Astrocyte (in vitro differentiated cells and primary cell): ENCODE measurements at places on chromosomes 4 and X. TPM values are rescaled to one million over a fixed set of nuclear protein-coding genes. Genes with fewer than 3 reads are reported as not detected.

The HHIP gene
- total RNA-seq = 4.0 and 6.3 TPM in 2 replicates

DNA sequence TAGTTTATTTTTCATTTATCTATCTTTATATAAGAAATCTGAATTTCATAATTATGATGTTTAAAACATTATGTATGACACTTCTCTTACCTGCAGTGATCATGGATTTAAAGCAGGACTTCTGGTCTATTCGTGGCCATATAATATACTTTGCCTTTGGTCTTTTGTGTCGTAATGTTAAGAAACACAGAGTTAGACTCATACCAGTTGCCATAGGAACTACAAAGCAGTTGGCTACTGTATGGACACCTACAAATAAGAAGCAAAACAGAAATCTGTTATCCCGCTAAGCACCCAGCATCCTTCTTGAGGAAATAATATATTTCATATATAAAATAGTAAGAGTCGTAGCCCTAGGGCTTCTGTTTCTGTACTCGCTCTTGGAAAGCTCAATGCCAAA, 4.3 kb downstream of the SEPSECS start:
- no peaks in the 10 kb centered on the region for H3K27me3 ChIP-seq
- DNase-seq = no peak
- no peak overlapping the region for H3K27ac ChIP-seq
- no peak overlapping the region for H3K4me3 ChIP-seq

DNA sequence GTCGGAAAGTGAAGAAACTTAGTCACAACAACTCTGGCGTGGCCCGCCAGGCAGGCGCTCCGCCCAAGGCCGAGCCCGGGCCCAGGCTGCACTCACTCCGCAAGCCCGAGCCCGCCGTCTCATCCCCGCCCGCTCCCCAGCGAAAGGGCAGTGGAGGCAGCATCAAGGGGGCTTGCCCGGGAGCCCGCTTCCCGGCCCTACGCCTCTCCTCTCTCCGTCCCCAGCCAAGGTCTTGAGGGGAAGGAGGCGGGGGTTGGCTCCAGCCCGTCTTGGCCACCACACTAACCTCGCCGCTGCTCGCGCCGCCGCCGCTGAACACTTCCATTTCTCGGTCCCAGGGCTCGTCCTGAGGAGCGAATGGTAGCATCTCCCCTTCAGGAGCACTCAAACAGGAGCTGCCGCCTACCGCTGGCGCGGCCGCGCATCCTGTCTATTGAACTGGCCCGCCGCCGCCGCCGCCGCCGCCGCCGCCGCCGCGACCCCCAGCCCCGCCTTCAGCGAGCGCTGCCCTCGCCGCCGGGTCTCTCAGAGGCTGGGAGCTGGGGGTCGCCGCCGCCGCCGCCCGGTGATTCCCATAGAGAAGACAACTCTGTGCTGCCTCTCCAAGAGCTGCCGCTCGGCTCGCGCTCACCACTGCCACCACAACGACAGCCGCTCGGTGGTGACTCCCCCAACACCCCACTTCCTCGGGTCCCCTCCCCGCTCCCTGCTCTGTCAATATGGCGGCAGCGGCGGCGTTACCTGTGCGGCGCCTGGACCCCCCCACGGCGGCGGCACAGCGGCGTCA, at the start of gene RPS6KA6:
Gene RPS6KA6, minus strand, starts transcription at position 667 of the 787 bp plus-strand sequence. Its CDS starts 300 bp downstream, at position 367.
- no peak within 1 kb of the TSS for H3K27ac ChIP-seq
- DNase-seq = peak; percentile 22
- H3K27me3 ChIP-seq = no peaks in the 10 kb centered on the region
- no peaks in the 10 kb centered on the region for H3K36me3 ChIP-seq
- peak within 1 kb of the TSS; percentile 62 for H3K4me3 ChIP-seq
- no peaks in the 10 kb centered on the region for H3K4me1 ChIP-seq

DNA sequence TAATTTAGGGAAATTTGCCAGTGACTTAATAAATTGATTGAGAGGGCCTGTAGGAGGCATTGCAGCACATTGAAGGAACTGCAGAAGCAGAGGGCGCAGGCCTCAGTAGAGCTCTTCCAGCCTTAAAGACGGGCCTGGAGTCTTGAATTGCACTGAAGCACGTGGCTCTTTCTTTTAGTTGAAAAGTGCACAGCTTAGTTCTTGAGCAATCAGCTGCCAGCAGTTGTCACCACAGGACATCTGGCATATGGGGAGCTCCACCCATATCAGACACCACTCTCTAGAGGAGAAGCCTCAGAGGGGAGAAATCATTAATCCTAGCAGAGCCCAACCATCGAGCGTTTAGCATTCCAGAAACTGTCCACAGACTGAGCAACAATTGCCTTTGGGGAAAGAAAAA, 16.0 kb upstream of the FGF16 start:
- H3K27ac ChIP-seq = no peak overlapping the region
- H3K4me1 ChIP-seq = peaks cover 13% of the 10 kb centered on the region
- no peaks in the 10 kb centered on the region for H3K36me3 ChIP-seq

GRCh38 chr4:24559032-24559821, 25.1 kb downstream of the DHX15 start:
- H3K4me3 ChIP-seq = no peak overlapping the region
- no peaks in the 10 kb centered on the region for H3K27me3 ChIP-seq
- H3K27ac ChIP-seq = no peak overlapping the region
- peak; percentile 33 for DNase-seq
- peaks cover 17% of the 10 kb centered on the region for H3K36me3 ChIP-seq

DNA sequence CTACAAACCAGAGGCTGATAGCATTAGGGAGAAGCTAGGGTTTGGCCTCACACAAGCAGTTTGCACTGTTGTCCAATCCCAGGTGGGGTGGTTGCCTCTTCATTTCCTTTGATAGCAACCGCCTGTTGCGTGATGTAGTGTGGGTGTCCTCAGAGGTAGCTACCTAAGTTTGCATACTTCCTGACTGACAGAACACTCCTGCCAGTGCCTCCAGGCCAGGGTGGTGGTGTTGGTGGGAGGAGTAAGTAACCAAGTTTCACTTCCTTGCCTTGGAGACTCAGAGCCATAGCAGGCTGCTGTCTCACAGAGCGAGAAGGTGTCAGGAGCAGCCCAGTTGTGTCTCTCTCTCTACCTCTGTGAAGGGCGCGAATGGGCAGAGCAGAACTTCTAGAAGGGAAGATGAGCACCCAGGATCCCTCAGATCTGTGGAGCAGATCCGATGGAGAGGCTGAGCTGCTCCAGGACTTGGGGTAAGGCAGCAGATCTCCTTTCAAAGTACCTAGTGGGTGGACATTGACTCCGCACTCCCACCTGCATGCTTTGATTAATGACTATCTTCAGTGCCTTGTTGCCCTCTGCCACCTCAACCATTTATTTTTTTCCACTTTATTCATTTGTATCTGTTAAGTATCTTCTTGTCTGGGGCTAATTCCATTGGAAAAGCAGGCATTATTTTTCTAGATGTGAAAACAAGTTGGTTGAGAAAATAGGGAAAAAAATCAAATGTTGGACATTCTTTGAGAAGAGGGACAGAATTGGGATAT, at the start of gene DAPP1:
Gene DAPP1, plus strand, starts transcription at position 283 of the 764 bp plus-strand sequence. Its CDS starts 87 bp downstream, at position 370.
- no peak within 1 kb of the TSS for H3K27ac ChIP-seq
- no peak for DNase-seq
- H3K4me3 ChIP-seq = no peak within 1 kb of the TSS
- H3K27me3 ChIP-seq = no peaks in the 10 kb centered on the region
- no peaks in the 10 kb centered on the region for H3K36me3 ChIP-seq
- H3K4me1 ChIP-seq = no peaks in the 10 kb centered on the region
